Ascending aorta (tissue), 2 donors: ENCODE measurements at places on chromosomes 3 and 15.

DNA sequence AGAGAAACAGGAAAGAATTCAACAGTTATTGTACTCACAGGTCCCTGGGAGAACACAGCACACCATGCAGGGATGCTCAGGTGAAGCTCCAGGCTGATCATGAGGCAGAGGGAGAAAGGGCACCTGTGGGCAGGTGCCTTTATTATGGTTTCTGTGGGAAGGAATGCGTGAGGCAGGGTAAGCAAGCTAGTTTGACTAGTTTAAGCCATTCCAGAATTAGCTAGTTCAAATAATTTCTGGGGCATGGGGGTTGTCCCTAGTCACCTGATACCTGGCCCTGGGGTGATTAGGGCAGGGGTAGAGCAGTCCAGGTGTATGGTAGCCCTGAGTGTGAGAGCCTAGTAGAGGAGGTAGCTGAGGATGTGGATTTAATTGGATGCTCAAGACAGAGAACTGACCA is 47.9 kb upstream of the DCLK3 start:
- DNase-seq = no peak
- no peaks in the 10 kb centered on the region for H3K36me3 ChIP-seq
- no peaks in the 10 kb centered on the region for H3K4me1 ChIP-seq
- H3K27ac ChIP-seq = no peak overlapping the region
- no peak overlapping the region for H3K4me3 ChIP-seq
- no peaks in the 10 kb centered on the region for H3K27me3 ChIP-seq

DNA sequence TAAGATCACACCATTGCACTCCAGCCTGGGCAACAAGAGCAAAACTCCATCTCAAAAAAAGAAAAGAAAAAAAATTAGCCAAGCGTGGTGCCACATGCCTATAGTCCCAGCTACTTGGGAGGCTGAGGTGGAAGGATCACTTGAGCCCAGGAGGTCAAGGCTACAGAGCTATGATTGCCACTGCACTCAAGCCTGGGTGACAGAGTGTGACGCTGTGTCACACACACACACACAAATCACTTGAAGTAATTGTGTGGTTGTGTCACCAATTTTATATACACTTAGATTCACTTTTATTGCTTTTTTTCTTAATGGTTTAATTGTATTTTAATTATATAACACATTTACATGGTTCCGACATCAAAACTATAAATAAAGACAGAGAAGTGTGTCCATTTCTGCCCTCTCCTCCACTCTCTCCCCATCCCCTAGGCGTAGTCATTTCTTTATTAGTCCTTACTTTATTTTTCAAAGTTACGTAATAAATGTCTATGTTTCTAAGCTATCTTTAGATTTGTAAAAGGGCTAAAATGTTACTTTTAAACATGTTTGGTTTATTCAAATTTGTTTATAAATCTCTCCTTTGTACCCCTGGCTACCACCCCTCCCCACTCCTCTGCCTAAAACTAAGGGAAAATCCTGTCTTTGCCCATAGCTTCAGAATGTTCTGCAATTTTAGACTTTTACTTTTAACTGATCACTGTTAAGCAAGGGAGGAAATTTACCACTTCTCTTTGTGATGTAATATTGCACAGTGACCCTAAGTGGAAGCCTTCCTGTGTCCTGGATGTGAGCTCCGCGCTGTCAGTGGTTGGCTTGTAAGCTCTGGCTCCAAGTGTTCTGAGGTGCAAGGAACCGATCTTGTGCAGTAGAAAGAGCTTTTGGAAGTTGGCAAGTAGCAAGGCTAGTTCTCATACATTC is 10.8 kb upstream of the VILL start:
- H3K27ac ChIP-seq = no peak overlapping the region
- no peaks in the 10 kb centered on the region for H3K27me3 ChIP-seq
- H3K36me3 ChIP-seq = peaks cover 38% of the 10 kb centered on the region

DNA sequence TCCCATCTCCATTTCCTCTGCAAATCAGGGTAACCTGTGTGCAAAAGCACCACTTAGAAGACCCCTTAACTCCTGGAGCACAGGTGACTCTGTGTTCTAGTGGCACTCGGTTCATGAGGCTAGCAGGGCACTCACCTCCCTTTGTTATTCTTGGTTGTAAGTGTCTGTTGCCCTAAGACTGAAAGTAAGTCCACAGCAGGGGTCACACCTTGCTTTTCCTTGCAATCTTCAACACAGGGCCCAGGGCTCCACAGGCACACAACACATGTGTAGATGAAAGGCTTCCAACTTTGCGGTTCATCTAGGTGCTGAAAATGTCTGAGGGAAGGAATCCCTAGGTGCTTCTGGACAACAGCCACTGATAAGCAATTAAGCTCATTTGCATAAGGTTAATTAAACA is 2.9 kb downstream of the RNU6-1 start:
- H3K4me3 ChIP-seq = no peak overlapping the region
- H3K36me3 ChIP-seq = no peaks in the 10 kb centered on the region
- peaks cover 10% of the 10 kb centered on the region for H3K4me1 ChIP-seq
- H3K27ac ChIP-seq = no peak overlapping the region
- H3K27me3 ChIP-seq = peaks cover 26% of the 10 kb centered on the region
- DNase-seq = no peak

DNA sequence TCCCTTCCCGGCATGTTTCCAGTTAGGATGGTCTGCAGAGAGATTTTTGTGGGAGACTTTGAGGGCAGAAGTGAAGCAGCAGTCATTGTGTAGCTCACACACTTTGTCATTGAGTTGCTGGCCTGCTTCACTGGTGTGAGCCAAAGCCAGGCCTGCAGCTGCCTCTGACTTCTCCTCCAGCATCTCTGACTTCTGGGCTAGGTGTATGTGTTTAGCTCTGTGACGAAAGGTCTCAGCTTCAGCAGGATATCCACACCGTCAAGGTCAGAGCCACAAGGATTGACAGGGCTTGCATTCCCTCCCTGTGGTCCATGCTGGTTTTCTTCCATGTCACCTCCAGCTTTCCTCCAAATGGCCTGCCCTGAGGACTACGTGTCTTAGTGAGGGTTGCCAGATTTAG is 57.1 kb upstream of the OSBPL11 start:
- no peaks in the 10 kb centered on the region for H3K4me1 ChIP-seq
- no peak overlapping the region for H3K27ac ChIP-seq
- no peak overlapping the region for H3K4me3 ChIP-seq
- H3K27me3 ChIP-seq = no peaks in the 10 kb centered on the region
- no peak for DNase-seq

GRCh38 chr3:12752102-12752501 is 7.0 kb downstream of the TMEM40 start:
- H3K4me3 ChIP-seq = no peak overlapping the region
- no peaks in the 10 kb centered on the region for H3K27me3 ChIP-seq
- H3K4me1 ChIP-seq = no peaks in the 10 kb centered on the region

GRCh38 chr15:69719527-69720240 is 267.1 kb downstream of the RPLP1 start:
- H3K4me3 ChIP-seq = no peak overlapping the region
- DNase-seq = peak; percentile 53
- no peak overlapping the region for H3K27ac ChIP-seq
- H3K36me3 ChIP-seq = no peaks in the 10 kb centered on the region
- no peaks in the 10 kb centered on the region for H3K4me1 ChIP-seq

DNA sequence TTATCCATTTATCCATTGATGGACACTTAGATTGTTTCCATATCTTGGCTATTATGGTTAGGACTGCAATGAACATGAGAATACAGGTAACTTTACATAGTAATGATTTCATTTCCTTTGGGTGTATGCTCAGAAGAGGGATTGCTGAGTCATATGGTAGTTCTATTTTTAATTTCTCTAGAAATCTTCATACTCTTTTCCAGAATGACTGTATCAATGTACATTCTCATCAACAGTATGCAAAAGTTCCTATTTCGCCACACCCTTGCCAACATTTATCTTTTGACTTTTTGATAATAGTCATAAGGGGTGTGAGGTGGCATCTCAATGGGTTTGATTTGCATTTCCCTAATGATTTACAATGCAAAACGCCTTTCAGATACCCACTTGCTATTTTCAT is 6.2 kb upstream of the NIPA1 start:
- no peaks in the 10 kb centered on the region for H3K36me3 ChIP-seq
- no peaks in the 10 kb centered on the region for H3K4me1 ChIP-seq
- H3K4me3 ChIP-seq = no peak overlapping the region
- no peak for DNase-seq
- no peak overlapping the region for H3K27ac ChIP-seq
- H3K27me3 ChIP-seq = no peaks in the 10 kb centered on the region

DNA sequence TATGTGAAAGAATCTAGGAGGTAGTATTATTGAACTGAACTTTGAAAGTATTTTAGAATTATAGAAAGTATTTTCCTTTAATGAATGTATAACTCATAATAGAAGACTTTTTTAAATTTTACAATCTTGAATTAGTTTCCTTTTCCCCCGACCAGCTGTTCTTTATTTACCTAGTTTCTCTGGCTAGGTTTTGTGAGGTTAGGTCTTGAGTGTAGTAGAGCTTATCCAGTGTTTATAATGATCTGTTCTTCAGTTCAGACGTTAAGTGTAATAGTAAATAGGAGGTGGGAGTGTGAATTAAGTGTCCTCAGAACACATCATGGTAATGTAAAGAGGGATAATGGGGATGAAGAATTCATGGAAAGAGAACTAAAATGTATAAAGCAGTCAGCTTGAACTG is 93.8 kb downstream of the MYRIP start:
- no peaks in the 10 kb centered on the region for H3K27me3 ChIP-seq
- no peak overlapping the region for H3K27ac ChIP-seq
- no peaks in the 10 kb centered on the region for H3K4me1 ChIP-seq

- H3K4me3 ChIP-seq = no peak overlapping the region
- no peak overlapping the region for H3K27ac ChIP-seq
- no peaks in the 10 kb centered on the region for H3K27me3 ChIP-seq
Observed at GRCh38 chr15:51904931-51905330, 66.6 kb downstream of the LEO1 start.

- H3K36me3 ChIP-seq = peaks cover 27% of the 10 kb centered on the region
- H3K4me1 ChIP-seq = no peaks in the 10 kb centered on the region
- DNase-seq = no peak
- H3K27ac ChIP-seq = peak overlapping the region; percentile 59
Observed at GRCh38 chr3:124504332-124505059, 225.8 kb upstream of the UMPS start.
